ENCODE measurements at places on chromosomes 6 and 20. TPM values are rescaled to one million over a fixed set of nuclear protein-coding genes. Genes with fewer than 3 reads are reported as not detected.

- no peaks in the 10 kb centered on the region for H3K36me3 ChIP-seq
- H3K27me3 ChIP-seq, result no peaks in the 10 kb centered on the region
- DNase-seq, result no peak
These were observed 1.4 kb upstream of the BPIFB6 start for GRCh38 chr20:33030076-33030475.

DNA sequence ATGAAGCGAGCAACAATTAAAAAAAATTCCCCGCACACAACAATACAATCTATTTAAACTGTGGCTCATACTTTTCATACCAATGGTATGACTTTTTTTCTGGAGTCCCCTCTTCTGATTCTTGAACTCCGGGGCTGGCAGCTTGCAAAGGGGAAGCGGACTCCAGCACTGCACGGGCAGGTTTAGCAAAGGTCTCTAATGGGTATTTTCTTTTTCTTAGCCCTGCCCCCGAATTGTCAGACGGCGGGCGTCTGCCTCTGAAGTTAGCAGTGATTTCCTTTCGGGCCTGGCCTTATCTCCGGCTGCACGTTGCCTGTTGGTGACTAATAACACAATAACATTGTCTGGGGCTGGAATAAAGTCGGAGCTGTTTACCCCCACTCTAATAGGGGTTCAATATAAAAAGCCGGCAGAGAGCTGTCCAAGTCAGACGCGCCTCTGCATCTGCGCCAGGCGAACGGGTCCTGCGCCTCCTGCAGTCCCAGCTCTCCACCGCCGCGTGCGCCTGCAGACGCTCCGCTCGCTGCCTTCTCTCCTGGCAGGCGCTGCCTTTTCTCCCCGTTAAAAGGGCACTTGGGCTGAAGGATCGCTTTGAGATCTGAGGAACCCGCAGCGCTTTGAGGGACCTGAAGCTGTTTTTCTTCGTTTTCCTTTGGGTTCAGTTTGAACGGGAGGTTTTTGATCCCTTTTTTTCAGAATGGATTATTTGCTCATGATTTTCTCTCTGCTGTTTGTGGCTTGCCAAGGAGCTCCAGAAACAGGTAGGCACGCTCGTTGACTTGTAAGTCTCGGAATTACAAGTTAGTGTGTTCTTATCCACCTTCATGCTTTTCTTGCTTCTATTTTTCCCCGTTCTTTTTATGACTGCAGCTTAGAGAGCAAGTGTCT is at the start of gene EDN1:
Gene EDN1 (plus strand): TSS at position 429 of the 888 bp plus-strand sequence. CDS start 269 bp downstream, at position 698.
- no peaks in the 10 kb centered on the region for H3K36me3 ChIP-seq
- DNase-seq, result peak; percentile 35
- H3K27me3 ChIP-seq, result peaks cover 34% of the 10 kb centered on the region

DNA sequence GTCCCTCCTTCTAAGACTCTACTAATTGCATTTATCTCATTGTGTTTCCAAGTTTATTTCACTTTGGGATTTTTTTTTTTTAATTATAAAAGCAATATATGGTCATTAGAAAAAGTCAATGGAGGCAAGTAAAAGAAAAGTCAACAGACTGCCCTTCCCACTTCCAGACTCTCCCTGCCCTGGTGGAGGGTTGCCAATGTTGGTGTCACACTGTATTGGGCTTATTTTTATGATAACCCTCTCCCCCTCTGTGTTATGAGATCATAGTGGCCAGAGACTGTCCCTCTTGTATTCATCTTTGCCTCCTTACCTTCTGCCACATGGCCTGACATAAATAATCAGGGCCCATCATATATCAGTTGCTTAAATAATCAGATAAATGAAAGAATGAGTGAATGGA is 63.4 kb downstream of the LRRC1 start:
- H3K27me3 ChIP-seq, result no peaks in the 10 kb centered on the region
- H3K4me3 ChIP-seq, result no peak overlapping the region
- H3K36me3 ChIP-seq, result no peaks in the 10 kb centered on the region
- H3K4me1 ChIP-seq, result peaks cover 3% of the 10 kb centered on the region

GRCh38 chr6:75603106-75603420 is 1.4 kb downstream of the SENP6 start:
- H3K27me3 ChIP-seq, result no peaks in the 10 kb centered on the region
- H3K4me3 ChIP-seq, result peak overlapping the region; percentile 73
- peaks cover 44% of the 10 kb centered on the region for H3K4me1 ChIP-seq
- no peak for DNase-seq
- H3K36me3 ChIP-seq, result peaks cover 4% of the 10 kb centered on the region

GRCh38 chr6:53524455-53524815 is 20.5 kb downstream of the GCLC start:
- no peaks in the 10 kb centered on the region for H3K27me3 ChIP-seq
- no peak overlapping the region for H3K27ac ChIP-seq
- no peak for DNase-seq
- H3K4me3 ChIP-seq, result no peak overlapping the region
- no peaks in the 10 kb centered on the region for H3K4me1 ChIP-seq

DNA sequence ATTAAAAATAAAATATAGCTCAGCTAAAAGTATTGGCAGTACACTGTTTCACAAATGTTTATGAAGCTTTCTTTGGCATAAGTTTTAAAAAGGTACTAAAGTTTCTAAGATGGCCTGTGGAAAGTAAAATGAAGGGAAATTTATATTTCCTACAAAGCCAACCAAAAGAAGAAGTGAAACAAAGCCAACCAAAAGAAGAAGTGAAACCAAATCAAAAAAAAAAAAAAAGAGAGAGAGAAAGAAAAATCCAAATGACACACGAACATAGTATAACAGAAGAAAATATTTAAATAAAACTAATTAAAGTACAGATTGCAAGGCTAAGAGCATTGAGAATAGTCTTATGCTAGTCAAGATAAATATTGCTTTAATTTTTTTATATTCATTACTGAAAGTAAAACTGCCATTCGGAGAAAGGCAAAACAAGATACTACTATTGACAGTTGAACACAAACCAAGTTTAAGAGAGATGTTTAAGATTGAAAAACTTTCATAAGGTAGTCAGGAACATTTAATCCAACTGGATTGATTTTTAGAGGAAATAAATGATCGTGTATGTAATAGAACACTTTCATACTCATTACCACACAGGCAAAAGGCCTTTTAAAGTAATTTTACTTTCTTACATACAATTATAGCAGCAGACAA is 12.8 kb upstream of the KHDRBS2 start:
- H3K27ac ChIP-seq, result no peak overlapping the region
- no peak for DNase-seq
- no peaks in the 10 kb centered on the region for H3K27me3 ChIP-seq

DNA sequence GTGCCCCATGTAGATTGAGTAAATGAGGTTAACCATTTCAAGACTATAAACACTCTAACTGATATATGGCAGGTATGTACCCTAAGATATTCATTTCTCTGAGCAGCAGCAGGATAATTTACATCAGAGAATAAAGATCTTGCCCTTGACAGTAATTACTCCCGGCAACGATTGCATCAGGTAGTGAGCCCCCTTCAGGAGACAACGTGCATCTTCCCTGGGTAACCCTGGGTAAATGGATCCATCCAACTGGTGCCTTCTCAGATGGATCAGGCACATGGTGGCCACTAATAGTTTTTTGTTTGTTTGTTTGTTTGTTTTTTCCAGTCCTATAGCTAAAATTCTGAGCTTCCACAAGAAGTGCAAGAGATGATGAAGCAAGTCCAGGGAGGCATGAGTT is 469.4 kb upstream of the SLC35B3 start:
- no peaks in the 10 kb centered on the region for H3K36me3 ChIP-seq
- no peak overlapping the region for H3K27ac ChIP-seq
- H3K4me1 ChIP-seq, result no peaks in the 10 kb centered on the region
- no peaks in the 10 kb centered on the region for H3K27me3 ChIP-seq
- DNase-seq, result no peak

DNA sequence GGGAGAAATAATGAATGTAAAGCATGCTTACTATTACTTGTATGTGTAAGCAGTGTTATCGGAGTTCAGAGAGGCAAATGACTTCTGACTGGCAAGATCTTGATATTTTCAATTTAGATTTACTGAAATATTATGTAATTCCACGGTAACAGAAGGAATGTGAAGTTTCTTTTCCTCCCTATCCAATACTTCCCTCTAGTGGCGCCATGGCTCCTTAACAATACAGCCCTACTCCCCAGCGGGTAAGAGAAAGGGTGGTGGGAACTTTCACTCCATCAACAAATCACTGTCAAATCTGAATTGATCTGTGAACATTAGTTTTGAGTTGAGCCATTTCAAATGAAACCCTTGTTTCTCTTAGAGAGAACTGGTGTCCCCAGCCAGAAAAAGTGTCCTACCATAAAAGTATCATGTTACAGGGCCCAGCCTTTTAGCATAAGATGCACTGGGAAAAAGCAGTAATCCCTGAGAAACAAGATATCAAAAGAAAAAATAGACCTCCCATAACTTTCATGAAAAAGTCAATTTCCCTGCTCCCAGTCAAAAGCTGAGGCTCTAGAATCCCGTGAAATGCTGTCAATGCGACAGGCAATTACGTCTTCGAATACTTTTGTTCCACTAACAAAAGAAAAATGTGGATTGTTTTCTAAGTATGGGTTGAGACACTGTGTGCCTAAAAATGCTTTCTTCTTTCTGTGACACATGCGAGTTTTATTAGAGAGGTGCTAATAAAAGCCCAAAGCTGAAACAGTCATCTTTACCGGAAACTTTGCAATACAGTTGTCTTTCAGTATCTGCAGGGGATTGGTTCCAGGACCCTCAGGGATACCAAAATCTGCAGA is 12.9 kb downstream of the COX7A2 start:
- no peaks in the 10 kb centered on the region for H3K27me3 ChIP-seq
- no peaks in the 10 kb centered on the region for H3K4me1 ChIP-seq
- H3K36me3 ChIP-seq, result no peaks in the 10 kb centered on the region
- no peak overlapping the region for H3K4me3 ChIP-seq

- H3K36me3 ChIP-seq, result no peaks in the 10 kb centered on the region
- peaks cover 55% of the 10 kb centered on the region for H3K27me3 ChIP-seq
- H3K4me1 ChIP-seq, result peaks cover 10% of the 10 kb centered on the region
- no peak overlapping the region for H3K27ac ChIP-seq
These were observed 828 bp upstream of the XKR7 start for GRCh38 chr20:31966991-31967655.

DNA sequence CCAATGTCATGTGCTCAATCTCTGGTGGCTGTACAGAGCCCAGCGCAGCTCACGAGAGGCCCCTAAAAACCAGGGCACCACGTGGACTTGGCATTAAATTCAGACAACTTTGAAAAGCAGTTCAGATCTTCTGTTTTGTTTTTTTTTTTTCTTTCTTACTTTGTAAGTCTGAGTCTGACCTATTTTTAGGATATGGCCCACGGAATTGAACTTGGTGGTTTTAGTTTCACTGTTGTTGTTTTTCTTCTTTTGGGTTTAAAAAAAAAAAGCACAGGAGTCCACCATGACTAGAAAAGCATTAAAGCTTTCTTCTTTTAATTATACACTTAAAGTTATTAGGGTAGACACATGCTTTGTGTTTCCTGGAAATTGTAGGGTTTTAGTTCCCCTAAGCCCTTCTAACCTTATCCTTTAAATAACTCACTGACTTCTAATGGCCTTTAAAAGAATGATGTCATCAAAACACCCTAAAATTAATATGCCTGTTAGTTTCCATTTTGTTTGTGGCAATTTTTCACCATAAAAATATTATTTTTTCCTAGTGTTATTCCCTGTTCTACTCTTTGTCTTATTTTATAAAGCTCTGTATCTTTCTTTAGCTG is 48.5 kb upstream of the CCN2 start:
- no peak for DNase-seq
- no peaks in the 10 kb centered on the region for H3K36me3 ChIP-seq
- no peak overlapping the region for H3K4me3 ChIP-seq
- no peak overlapping the region for H3K27ac ChIP-seq
- H3K27me3 ChIP-seq, result no peaks in the 10 kb centered on the region

GRCh38 chr6:89734526-89734925 is 85.1 kb downstream of the MDN1 start:
- DNase-seq, result no peak
- no peak overlapping the region for H3K27ac ChIP-seq
- H3K36me3 ChIP-seq, result peaks cover 68% of the 10 kb centered on the region
- no peak overlapping the region for H3K4me3 ChIP-seq

DNA sequence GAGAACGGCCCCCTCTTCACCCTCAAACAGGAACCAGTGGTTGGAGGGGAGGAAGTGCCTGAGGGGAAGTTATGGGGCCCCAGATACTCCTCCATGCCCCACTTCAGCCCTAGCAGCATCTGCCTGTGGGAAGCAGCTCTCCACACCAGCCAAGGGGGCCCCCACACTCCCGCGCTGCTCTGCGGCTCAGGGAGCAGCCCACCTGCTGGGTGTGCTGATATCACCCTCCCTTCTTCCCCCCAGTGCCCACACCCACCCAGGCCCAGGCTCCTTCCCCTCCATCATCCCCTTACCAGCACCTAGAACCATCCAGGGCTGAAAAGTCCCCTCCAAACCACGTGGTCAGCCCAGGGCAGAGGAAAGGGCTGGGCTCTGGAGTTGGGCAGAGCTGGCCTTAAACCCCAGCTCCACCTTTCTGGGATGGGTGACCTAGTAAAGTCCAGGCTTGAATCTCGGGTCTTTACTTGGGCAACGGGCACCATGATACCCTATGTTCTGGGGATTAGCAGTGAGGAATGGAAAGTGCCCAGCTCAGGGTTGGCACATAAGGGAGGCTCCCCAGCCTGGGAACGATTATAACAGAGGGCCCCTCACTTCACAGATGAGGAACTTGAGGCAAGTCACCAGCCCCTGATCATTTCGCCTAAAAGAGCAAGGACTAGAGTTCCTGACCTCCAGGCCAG is 663 bp downstream of the LST1 start:
- H3K4me3 ChIP-seq, result peak overlapping the region; percentile 32
- H3K27ac ChIP-seq, result peak overlapping the region; percentile 95
- no peaks in the 10 kb centered on the region for H3K36me3 ChIP-seq
- H3K27me3 ChIP-seq, result no peaks in the 10 kb centered on the region
- DNase-seq, result no peak

DNA sequence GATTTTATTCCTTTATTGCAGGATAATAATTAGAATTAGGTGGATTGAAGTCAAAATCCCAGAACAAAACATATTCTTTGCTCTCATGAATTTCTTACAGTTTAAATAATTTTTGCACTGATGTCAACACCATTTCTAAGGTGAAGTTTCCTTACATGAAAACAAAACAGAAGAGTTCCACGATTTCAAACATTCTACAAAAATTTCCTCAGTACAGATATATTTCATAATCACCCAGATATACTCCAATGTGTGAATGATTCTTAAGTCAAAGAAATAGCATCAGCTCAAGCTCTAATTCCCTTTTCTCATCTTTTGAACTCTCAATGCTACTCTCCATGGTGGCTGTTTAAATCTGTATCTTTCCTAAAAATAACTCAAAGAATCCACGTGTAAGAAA is 39.5 kb upstream of the THBS2 start:
- H3K4me3 ChIP-seq, result no peak overlapping the region
- no peaks in the 10 kb centered on the region for H3K27me3 ChIP-seq
- DNase-seq, result no peak
- no peaks in the 10 kb centered on the region for H3K4me1 ChIP-seq
- no peak overlapping the region for H3K27ac ChIP-seq

Gene CD93
- 1.1 TPM for total RNA-seq

Gene ITPR3
- 44.5 TPM for total RNA-seq
